ENCODE measurements at places on chromosomes 4 and X.

DNA sequence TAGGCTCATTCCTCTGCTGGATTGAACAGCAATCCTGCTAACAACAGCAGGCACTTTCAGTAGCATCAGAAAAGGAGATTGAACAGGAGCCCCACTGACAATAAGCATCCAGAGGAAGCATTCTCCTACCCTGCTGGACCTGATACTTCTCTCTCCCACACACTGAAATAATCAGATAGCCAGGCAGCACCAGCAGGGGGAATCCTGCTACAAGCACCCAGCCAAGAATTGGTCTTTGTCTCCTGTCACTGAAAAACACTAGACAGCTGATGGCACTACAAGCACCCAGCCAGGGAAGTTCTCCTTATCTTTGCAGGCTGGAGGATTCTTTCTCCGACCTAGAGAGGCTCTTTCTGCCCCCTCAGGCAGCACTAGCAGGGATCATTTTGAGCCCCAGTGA, 444.3 kb upstream of the GRIA3 start:
- DNase-seq, result no peak

- no peak for DNase-seq
These were observed 10.4 kb downstream of the CCNI start for GRCh38 chr4:77065382-77065781.

DNA sequence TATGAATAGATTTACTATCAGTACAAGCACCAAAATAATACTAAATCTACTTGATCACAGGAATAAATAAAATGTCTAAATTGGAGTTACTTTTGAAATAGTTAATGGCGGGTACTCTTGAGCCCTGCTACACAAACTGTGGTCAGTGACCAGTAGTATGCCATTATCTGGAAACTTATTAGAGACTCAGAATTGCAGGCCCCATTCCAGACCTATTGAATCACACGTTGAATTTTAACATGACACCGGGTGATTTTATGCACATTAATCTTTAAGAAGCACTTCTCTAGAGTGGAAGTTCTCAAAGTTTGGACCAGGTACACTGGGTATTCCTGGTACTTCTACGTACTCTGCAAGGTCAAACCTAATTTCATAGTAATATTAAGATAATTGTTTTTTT, 660.0 kb upstream of the POU3F4 start:
- no peak for DNase-seq

DNA sequence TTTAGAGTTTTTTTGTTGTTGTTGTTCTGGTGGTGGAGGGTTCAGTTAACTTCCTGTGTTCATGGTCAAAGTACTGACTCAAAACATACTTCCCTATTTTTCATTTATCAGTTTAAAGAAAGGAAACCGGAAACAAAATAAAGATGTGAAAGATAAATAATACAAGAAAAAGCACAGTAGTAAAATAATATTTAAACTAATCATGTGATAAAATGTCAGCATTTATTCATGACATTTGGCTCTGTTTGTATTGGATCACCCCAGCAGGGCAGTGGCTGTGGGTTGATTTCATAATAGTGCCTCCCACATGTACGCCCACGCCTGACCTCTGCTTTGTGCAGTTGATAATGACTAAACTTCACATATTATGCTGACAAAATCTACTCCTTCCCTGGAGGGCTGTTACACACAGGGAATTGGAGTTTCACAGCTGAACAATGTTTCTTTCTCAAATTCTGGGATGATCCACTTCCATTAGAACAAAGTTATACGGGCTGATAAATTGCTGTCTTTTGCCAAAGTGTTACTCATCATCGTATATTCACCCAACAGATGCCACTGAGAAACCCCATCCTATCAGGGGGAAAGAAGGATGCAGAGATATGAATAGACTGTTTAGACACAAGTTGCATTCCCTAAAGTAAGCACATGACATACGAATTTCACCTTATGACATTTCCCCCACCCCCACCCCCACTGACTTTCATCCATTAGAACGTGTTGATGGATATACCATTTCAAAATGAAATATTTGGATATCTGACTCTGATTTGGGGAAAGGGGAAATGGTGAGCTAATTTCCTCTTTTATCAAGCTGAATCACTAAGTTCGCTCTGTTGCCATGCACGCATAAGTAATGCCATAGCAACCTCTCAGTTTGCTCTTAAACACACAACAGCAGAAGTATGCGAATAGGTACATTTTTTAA, 48.3 kb downstream of the AMELX start:
- no peak for DNase-seq

DNA sequence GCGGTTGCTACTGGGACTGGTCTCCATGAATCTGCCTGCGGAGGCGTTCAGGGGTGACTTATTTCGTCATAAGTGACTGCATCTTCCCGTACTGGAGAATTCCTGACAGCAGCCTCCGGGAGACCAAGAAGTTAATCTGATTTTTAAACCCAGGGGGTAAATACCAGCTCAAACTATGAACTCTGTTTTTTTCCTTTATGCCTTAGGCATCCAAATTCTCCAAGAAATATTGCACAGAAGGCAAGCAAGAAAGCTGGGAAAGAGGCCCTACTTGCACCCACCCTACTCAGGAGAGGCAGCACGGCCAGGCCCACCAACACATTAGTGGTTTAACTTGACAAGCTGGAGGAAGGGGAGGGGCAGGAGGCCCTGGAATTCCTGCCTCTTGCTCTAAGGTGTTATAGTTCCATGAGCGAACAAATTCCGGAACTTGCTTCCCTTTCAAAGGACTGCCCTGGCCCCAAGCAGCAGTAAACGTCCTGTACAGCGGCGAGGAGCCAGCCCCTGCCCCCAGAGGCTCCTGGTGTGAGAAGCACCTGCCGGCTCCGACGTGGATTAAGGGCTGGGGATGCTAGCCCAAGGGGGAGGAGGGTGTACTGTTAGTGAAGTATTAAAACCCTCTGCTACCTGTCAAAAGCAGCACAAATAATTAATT, 177.2 kb downstream of the AFAP1 start:
- DNase-seq, result no peak

DNA sequence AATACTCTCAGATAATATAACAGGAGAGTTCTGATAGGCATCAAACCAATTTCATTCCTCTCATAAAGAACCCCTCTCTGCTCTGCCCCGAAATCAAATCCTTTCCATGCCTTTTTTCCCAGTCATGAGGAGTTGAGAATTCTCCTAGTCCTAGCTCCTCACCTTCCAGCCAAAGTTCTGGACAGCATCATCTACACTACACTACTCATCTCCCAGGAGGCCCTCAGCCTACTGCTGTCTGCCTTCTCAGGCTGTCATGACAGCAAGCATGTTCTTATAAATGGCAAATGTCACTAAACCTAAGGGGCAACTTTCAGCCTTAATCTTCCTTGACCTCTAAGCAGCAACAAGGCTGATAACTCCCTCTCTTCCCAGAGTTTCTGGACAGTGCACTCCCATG, 26.6 kb downstream of the MAPK10 start:
- DNase-seq, result no peak

DNA sequence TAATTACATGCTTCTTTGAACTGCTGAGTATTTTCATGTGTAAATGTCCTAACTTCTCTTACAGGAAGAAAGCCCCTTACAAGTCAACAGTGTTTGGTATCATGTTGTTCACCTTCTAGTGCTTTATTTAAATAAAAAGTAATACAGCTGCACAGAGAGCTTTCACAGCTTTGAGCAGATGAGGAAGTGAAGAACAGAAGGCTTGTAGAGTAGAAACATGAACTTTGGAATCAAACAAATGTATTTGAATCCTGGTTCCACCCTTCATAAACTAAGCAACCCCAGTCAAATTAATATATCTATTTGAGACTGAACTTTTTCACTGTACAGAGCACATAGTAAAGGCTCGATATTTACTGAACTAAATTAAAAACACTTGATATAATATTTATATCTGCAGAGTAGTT, 120.5 kb downstream of the CAMK2D start:
- DNase-seq, result no peak

Measured in RPMI8226 (cell line).